ENCODE measurements at places on chromosomes 6 and 20.
A peak's percentile ranks its signal among the peaks of the same experiment; 100 is the strongest.

GRCh38 chr6:36780442-36781177 lies 58.6 kb downstream of the CPNE5 start:
- DNase-seq: no peak

DNA sequence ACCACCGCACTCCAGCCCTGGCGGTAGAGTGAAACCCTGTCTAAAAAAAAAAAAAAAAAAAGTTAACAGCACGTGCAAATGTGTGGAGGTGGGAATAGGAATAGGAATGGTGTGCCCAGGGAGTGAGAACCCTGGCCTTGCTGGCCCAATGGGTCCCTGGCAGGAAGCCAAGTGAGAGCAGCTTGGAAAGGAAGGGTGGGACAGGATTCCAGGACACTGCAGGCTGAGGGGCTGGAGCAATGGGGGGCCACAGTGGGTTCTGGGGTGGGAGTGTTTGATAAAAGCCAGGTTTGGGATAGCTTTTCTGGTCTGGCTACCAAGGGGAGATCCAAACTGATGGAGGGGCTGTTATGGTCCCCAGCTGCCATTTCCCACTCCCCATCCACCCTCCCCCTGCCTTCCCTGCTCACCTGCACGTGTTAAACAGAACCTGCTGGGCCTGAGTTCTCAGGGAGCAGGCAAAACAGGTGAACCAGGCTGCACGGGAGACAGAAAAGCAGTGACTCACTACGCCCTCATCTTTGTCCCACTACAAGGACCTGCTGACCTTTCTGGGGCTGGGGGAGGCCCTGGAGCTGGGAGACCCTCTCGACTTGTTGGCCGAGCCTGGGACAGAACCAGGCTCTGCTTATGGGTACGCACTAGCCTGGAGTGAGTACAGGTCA lies 3.3 kb downstream of the SUN5 start:
- DNase-seq: no peak

DNA sequence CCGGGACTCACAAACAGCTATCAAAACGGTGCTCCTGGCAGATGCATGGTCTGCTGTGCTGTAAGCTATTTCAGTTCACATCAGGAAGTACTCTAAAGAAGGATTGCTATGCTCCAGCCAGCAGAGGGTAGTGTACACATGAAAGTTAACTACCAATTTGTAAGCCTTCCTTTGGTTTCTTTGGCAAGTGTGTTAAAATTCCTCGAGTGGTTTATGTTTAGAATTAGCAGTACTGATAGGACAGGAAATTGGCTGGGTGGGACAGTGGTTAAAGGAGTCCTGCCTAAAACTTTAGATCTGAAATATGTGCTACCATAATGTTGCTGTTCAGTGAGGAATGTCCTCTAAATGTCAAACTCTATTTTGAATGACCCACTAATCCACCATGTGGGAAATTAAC lies 47.4 kb downstream of the TRMT11 start:
- DNase-seq: no peak

GRCh38 chr20:57834306-57835073 lies 124.7 kb upstream of the PMEPA1 start:
- no peak for DNase-seq

- no peak for DNase-seq
Measured at GRCh38 chr20:57457243-57458095, 66.3 kb downstream of the RBM38 start.

DNA sequence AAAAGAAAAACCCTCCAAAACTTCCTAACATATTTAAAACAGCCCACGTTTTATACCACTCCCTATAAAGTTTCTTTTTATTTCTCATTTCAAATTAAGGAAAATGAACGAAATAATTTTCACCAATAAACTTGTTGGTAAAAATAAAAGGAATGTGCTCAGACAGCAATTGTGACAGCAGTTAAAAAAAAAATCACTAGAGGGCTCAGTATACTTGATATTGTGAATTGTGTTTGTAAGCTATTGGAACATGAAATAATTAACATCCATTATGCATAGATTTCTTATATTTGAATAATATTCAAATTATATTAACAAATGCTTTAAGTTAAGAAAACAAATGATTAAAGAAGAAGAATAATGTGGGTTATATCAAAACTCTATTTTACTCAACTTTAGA lies 105.5 kb downstream of the ASCC3 start:
- DNase-seq: no peak

DNA sequence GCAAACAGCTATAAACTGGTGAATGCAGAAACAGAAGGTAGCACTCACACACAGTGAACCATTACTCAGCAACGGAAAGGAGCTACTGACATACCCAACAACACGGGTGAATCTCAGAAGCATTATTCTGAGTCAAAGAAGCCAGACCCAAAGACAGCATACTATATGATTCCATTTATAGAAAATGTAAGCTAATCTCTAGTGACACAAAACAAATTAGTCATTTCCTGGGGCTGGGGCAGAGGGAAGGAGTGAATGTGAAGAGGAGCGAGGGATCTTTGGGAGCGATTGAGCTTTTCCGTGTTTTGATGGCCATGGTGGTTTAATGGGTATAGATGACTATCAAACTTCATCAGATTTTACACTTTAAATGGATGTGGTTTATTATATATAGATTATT lies 614.6 kb downstream of the DHX35 start:
- DNase-seq: no peak

DNA sequence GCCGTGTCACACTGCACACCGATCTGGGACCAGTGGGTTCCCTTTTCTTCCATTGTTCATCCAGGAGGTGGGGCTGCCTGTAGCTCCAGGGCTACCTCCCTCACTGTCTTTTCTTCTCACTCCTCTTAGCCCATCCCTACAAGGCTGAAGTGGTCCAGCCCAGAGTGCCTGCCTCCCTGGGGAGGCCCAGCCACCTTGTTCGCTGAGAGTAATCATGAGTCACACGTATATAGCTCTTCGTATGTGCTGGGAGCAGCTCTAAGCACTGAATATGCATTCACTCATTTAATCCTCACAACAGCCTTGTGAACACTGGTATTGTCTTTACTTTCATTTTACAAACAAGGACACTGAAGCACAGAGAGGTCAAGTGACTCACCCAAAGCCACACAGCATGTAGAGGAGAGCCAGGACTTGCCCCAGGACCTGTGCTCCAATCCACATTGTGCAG lies 14.7 kb upstream of the CCDC167 start:
- DNase-seq: no peak

GRCh38 chr6:108117427-108118358 lies 43.2 kb upstream of the OSTM1 start:
- DNase-seq: no peak

DNA sequence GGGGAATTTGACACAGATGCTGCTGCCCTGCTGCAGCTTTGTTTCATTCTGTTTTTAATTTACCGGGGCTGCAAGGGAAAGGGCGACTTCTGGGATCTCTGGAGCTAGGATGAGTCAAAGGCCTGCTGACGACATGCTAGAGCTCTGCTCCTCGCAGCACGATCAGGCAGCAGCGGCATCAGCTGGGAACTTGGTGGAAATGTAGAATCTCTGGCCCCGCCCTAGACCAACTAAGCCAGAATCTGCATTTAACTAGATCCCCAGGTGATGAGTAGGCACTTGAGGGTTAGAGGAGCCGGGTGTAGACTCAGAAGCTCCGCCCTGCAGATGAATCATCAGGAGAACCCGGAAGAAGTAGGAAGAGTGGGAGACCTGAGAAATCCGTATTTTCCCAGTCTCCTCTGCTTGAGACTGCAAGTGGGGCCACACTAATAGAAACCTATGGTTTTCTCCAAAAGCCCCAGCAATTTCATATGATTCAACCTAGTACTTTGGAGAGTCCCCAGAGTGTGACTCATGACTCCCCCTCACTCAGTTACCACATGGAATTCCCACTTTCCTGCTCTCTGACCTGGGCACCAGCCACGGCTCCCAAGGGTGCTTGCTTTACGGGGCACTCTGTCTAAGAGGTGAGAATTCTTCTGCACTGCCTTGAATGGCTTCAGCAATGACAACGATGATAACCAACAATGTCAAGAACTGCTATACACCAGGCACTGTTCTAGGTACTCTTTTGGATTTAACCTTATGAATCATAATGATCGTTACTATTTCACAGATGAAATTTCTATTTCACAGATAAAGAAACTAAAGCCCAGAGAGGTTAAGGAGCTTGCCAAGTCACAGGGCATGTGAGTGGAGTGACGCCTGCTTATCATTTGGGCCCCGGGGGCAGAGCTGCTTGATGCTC lies 18.1 kb downstream of the TUBB2B start:
- DNase-seq: no peak

DNA sequence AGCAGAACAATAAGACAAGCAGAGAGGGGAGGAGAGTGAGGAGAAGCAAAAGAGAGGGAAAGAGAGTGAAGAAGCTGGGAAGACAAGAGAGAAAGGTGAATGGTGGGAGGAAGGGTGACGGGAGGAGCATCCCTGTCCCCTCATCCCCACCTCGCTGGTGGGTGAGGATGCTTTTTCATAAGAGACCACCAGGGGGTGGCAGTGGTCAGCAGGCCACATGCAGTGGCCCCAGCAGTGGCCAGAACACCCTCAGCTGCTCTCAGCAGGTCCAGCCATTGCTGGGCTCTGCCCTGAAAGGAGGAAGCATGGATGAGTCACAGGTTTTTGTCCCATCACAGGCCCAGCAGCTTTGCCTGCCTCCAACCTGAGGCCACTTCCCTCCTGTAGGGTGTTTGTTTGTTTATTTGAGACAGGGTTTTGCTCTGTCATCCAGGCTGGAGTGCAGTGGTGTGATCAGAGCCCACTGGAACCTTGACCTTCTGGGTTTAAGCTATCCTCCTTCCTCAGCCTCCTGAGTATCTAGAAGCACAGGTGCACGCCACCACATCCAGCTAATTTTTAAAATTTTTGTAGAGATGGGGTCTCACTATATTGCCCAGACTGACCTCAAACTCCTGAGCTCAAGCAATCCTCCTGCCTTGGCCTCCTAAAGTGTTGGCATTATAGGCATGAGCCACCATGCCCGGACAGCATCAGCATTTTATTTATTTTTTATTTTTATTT lies 24.0 kb downstream of the FGD2 start:
- no peak for DNase-seq

- DNase-seq: no peak
Measured at GRCh38 chr6:6057442-6058053, 50.8 kb upstream of the NRN1 start.

GRCh38 chr20:47929368-47930115 lies 144.3 kb upstream of the SULF2 start:
- no peak for DNase-seq

- no peak for DNase-seq
Measured at GRCh38 chr20:48325656-48326433, 502.0 kb downstream of the PREX1 start.

DNA sequence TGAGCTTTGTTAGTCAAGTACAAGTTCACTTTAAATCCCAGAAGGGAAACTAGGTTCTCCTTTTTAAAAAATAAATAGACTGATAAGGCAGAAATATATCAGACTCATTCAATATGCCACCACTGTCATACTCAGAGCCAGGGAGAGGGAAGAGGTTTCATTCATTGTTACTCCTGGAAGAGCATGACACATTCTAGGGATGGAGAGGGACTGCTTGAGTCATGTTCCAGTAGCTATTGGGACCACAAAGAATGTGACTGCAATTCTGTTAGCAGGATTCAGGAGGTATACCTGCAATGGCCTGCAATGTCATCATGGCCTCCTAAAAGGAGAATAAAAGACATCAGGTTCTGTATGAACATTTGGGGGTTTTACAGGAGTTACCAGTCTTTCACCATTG lies 167.6 kb downstream of the TFAP2B start:
- DNase-seq: no peak

GRCh38 chr6:25834950-25835349 lies 3.1 kb upstream of the SLC17A1 start:
- DNase-seq: no peak

DNA sequence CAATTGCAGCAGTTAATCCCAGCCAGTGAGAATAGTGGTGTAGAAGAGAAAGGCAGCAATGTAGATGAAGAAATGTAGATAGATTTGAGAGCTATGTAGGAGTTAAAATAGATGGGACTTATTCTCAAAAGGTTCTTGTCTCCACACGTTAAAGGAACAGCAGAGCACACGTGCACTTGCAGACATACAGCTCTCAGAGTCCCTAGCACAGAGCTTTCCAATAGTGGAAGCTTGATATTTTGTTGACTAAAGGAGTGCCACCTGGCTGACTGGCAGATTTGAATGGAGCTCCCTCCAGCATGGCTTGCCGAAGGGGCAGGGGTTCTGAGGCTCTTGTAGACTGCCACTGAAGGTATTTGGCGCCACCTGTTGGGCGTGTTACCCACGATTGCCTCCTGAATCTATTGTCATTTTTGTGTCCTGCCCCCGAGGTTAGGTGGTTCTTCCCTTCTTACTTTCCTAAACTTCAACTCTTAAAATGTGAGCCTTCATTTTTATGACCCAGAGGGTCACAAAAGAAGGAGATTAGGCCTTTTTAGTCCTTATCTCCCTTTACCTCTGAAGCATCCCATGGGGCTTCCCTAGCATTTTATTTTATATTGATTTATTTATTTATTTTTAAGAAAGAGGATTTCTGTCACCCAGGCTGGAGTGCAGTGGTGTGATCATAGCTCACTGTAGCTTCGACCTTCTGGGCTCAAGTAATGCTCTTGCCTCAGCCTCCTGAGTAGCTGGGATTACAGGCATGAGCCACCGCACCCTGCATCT lies 16.4 kb downstream of the BRD2 start:
- peak; percentile 94 for DNase-seq

GRCh38 chr6:38302838-38303237 lies 336.9 kb downstream of the BTBD9 start:
- DNase-seq: no peak

- DNase-seq: no peak
Measured at GRCh38 chr20:39524371-39524911, 562.3 kb downstream of the DHX35 start.

DNA sequence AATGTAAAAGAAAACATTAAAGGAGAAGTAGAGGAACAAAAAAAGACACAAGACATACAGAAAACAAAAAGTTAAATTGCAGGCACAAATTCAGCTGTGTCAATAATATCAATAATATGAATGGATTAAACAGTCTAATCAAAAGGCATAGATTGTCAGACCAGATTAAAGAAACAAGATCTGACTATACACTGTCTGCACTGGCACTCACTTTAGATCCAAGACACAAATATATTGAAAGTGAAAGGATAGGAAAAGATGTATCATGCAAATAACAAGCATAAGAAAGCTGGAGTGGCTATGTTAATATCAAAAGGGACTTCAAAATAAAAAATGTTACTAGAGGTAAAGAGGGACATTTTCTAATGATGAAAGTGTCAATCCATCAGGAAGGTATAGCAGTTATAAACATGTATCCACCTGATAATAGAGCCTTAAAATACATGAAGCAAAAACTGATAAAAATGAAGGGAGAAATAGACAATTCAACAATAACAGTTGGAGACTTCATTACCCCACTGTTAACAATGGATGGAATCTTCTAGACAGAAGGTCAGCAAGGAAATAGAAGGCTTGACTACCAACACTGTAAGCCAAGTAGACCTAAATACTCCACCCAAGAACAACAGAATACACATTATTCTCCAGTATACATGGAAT lies 89.7 kb downstream of the HIVEP1 start:
- no peak for DNase-seq

DNA sequence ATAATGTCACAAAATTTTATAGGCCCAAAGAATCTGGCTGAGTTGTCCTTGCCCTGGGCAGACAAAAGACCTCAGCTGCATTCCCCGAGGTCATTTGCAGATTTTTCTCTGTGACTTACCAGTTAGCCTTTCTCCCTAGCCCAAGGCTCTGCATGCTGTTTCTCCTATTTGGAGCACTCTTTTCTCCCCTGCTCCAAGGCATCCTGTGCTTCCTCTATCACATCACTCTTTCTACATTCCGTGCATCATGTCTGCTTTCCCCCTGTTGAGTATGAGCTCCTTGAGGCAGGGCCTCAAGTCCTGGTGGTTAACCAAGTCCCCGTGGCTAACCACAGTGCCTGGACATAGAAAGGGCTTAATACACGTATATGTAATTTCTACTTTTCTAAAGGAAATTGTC lies 593 bp upstream of the GSTA3 start:
- no peak for DNase-seq

Measured in activated T-cell treated with anti-CD3 and anti-CD28 coated beads for 1 hour (primary cell).